ENCODE measurements at places on chromosomes 3 and 15.

DNA sequence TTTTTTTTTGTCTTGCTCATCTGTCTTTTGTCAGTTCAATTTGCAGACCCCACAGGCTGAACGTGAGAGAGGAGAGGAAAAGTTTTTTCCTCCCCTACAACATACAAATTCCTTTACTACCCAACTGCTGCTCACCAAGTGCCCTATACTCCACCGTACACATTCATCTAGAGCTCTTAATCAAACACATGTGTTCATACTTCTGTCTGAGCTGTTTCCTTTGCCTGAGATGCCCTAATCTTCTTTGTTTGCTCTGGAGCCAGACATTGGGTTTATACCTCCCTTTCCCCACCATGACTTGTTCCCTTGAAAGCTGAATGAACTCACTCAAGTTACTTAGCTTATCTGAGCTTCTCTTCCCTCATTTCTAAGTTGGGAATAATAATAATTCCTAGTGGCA is 122.7 kb upstream of the RASGRP1 start:
- DNase-seq, result no peak

DNA sequence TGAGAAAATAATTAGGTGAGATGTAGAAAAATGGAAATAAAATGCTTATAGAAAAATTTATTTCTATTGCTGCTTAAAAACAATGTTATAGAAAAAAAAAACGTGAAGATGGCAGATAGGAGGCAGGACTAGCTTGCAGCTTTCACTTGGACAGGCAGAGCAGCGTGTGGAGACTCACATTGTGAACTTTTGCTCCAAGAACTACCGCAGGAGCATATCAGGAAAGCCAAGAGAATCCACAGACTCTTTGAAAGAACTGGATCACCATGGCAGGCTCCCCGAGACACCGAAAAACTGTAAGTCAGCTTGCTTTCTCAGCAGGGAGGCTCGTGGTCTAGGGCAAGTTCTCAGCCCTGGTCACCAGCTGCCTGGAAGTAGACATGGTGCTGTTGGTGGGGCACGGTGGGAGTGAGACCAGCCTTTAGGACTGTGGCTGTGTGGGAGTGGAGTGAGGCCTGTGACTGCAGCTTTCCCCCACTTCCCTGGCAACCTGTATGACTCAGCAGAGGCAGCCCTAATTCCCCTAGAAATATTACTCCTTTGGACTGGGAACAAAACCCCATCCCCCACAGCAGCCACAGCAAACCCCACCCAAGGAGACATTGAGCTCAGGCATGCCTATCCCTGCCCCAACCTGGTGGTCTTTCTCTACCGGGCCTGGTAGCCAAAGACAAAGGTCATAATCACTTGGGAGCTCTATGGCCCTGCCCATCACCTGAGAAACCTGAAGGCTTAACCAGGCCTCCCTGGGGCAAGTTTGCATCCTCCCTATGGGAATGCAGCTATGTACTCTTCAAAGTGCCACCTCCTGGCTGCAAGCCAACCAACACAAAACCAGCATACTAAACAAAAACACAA is 22.8 kb downstream of the STRIT1 start:
- no peak for DNase-seq

- DNase-seq, result no peak
Observed at GRCh38 chr3:26293329-26293844, 329.2 kb upstream of the LRRC3B start.

DNA sequence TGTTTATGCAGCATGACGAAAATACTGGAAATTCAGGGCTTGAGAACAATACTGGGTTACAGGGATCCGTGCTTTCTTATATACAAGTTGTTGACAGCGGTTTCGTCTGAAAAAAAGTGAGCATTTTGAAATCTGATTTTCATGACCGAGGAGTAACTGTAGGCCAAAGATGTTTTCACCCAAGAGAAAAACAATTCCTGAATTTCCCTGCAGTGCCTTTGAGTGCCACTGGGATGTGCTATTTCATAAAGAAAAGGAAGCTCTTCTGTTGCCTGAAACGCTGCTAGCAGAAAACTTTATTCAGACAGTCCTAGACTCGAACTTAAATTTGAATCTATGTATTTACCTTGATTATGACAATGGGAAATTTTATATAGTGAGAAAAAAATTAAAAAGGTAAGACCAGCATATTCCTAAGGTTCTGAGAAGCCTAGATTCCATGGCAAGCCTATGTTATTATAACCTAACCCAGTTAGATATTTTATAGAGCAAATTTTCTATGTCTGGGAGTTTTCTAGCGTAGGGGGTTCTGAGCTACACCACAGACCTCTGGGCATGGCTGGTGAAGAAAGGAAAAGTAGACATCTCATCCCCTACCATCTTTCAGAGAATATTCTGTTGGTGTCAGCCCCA is 30.2 kb downstream of the KCNAB1 start:
- peak; percentile 36 for DNase-seq

DNA sequence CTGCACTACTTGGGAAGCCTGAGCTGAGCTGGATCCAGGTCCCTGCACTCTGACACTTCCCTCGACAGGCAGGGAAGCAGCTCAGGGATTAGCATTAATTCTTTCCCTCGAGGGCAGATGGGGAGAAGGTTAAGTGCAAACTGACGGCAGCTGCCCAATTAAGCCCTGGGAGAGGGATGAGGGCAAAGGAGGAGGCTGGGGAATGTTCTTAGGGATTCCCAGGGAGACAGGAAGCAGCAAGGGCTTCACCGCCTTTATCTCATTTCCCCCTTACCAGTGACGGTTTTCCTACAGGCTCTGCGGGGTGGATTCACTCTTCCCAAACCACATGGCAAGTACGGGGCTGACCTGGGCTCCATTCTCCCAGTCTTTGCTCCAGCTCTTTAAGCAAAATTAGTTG is 519.0 kb upstream of the PROK2 start:
- no peak for DNase-seq

DNA sequence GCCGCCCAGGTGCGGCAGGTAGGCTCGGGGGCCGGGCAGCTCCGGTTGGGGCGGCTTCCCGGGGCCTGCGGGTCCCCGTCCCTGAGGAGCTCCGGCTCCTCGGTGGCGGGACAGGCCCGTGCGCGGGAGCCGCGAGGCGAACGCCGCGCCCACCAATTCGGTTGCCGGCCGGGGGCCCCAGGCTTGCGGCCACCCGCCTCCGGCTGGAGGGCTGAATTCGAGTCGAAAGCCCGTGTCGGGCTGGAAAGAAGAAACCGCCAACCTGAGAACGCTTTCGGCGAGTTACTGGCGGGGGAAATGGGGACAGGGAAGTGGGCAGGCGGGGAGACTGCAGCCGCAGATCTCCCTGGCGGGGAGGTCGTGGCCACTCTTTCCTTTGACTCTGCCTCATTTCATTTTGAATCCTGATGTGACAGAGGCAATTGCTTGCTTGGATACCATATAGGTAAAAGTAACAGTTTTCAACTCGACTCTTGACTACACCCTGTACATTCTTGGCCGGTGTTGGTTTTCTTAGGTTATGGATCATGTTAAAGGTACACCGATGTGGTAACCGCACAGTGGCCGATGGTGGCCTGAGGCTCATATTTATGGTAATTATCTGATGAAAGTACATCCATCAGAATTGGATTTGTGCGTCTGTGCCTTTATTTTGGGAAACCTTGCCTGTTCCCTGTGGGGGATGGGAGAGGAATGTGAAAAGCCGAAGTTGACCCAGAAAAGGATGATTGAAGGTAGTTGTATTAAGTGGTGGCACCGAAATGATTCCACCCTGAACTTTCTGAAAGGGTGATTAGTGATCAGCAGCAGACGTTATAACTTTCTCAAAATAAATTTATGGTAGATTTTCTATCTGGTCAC is 1.7 kb downstream of the B3GNT5 start:
- no peak for DNase-seq

DNA sequence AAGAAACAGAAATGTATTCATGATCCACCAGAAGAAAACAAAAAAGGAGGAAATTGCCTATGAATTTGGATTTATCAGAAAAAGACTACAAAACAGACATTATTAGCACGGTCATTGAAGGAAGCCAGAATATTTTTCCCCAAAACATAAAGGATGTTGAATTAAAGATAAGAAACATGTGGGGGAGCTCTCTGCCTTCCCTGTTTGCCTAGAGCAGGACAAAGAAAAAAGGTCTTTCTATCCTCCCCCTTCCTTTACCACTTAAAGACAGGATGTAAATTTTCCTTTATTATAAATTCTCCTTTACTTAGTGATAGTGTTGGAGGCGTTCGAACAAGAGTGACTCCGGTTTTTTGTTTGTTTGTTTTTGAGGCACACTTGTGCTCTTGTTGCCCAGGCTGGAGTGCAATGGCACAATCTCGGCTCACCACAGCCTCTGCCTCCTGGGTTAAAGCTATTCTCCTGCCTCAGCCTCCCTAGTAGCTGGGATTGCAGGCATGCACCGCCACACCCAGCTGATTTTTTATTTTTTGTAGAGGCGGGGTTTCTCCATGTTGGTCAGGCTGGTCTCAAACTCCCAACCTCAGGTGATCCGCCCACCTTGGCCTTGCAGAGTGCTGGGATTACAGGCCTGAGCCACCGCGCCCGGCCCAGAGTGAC is 14.9 kb upstream of the RPN1 start:
- no peak for DNase-seq

DNA sequence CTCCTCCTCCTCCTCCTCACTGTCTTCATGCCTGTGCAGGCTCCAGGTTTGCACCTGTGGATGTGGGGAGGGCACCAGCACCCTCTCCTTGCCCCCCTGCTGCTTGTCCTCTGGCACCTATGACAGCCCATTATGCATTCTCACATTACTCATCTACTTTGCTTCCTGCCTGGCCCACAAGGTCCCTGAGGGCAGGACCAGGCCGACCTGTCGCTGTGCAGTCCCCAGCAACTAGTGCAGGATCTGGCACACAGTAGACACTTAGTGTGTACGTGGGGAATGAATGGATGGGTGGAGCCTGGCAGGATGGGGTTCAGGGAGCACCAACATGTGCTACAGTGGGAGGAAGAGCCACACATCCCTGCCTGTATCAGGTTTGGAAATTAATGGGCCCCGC is 58.3 kb upstream of the TMEM115 start:
- DNase-seq, result no peak

DNA sequence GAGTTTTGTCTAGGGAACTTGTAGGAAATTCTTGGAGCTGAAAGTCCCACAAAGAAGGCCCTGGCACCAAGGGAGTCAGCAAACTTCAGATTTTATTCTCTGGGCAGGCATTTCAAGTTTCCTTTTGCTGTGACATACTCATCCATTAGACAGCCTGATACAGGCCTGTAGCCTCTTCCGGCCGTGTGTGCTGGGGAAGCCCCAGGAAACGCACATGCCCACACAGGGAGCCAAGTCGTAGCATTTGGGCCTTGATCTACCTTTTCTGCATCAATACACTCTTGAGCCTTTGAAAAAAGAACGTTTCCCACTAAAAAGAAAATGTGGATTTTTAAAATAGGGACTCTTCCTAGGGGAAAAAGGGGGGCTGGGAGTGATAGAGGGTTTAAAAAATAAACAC is 15.0 kb downstream of the TIGIT start:
- DNase-seq, result peak; percentile 75

DNA sequence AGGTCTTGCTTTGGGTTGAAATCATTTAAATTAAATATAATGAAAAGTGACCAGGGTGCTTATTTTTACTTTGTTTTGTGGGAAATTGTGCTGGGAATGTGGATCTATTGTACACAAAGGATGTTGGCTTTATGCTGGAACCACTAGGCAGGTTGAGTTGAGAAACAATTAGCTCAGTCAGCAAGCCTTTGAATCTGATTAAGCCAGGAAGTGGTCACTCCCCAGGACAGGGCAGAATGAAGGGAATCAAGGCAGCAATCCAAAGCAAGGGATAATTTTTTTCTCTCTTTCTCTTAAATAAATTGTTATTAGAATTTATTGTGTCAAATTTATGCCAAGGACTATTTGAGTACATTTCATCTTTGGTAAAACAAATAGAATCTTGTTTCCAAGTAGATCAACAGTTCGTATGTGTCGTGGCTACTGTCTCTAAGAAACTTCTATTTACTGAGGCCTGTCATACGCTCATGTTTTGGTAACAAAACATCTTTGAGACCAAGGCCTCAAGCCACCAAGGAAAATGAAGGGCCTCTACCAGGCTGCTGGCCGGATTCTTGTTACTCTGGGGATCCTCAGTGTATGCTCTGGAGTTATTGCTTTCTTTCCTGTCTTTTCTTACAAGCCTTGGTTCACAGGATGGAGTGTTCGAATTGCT is at the start of gene TMEM212:
TSS of gene TMEM212 (plus strand) at position 486 of the 655 bp plus-strand sequence. CDS start at position 521, 35 bp downstream.
- no peak for DNase-seq

GRCh38 chr3:72681598-72681997 is 166.6 kb downstream of the SHQ1 start:
- no peak for DNase-seq

- no peak for DNase-seq
Observed at GRCh38 chr3:4990069-4990468, 10.8 kb downstream of the BHLHE40 start.

DNA sequence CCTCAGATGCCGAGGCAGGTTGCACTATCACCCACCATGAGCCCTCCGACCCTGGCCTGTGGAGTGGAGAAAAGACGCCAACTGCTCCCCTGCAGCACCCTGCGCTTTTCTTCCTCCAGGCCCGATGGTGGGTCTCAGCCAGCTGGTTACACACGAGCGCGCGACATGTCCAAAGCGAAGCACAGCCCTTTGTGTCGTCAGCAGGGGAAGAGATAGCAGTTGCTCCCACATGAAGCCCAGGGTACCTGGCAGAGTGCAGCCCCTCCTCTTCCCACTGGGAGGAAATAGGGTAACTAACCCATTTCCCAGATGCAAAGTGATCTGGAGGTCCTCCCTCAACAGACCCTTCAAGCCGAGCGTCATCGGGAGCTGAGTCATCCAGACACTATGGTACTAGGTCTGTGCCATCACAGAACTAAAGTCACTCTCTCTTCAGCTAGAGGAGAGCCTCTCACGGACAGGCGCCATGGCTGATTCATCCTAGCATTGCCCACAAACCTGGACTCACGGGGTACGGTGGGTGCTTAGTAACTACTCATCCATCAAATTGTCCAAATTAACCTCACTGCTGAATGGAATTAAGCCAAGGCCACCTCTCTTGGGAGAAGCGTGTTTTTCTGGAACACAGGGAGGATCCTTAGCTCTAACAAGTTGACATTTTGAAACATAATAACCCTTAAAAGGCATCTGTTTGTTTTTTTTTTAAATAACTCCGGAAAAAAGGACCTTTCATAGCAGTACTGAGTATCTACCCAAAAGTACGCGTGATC is 45.2 kb upstream of the BDH1 start:
- no peak for DNase-seq

GRCh38 chr15:71449363-71449762 is 334.1 kb downstream of the THSD4 start:
- no peak for DNase-seq

DNA sequence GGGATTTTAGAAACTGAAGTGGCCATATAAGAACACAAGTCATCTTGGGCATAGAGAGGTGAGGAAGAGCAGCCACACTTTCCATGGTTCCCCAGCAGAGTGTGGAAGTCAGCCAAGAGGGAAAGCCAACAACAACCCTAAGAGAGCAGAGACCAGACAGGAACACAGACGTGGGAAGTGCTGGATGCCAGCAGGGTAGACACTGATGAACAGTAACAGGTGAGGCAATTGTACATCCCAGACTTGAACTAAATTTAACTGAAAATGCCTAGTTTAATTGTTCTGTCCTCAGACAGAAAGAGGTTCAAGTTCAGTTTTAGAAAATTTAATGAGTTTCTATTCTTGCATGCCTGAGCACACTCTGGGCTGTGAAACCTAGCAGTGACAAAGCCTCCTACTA is 212.1 kb downstream of the ATP8B4 start:
- DNase-seq, result no peak

- DNase-seq, result no peak
Observed at GRCh38 chr3:48595526-48596121, 495 bp upstream of the COL7A1 start.

All from CD4-positive, alpha-beta T cell treated with Interleukin-6 at 100 ng/mL for 8 hours (primary cell).